ENCODE measurements at places on chromosomes 5 and 9.
A peak's percentile ranks its signal among the peaks of the same experiment; 100 is the strongest.

DNA sequence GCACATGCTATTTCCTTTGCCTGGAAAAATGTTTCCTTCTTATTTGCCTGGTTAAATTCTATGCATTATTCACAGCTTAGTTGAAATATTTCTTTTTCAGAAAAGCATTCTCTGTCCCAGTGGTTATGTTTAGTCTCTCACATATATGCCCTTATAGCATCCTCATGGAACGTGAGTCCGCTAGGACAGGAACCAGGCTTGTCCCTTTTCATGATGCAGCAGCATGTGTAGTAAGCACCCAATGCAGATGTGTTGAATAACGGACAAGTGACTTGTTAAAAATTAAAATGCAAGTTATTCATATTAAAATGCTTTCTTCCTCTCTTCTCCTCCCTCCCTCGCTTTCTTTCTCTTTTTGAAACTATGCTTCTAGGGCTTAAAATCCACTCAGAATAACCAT, 349.3 kb downstream of the GLIS3 start:
- DNase-seq = no peak

DNA sequence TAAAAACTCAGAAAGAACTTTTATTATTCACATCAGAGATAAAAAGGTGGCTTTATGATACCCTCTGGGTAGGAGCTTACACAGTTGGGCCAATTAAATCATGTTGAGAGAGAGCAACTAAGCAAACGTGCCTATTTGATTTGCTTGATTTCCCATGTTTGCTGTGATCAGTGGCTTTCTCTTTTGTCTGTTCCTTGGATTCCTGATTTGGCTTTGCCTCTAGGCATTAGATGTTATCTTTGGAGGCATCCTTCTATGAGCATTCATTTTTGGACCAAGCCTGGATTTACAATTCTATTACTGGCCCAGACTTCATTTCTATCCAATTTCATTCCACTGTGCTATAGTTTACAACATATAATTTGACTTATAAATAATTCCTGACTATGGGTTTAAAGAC, 35.9 kb downstream of the VCAN start:
- DNase-seq = no peak

DNA sequence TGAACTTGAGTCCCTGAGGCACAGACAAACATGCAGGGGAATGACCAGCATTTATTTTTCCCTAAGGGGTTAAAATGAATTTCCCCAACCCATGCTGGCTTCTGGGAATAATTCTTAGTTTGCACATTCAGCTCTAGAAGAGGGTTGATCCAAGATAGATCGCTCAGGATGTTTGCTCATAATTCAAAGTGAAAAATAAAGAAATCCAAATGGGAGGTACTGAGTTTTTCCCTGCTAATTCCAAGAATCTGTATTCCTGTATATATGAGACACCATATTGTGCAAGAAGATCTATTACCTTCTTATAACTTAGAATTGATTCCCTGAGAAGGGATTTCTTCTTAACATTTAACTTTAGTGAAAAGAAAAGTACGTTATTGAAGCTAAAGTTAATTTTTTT, 96.2 kb downstream of the VCAN start:
- no peak for DNase-seq

GRCh38 chr9:113221800-113222481, 597 bp downstream of the SLC31A1 start:
- DNase-seq = peak; percentile 21

Measured in activated naive CD4-positive, alpha-beta T cell treated with anti-CD3 and anti-CD28 coated beads, Interleukin-2, amount 10 ng/mL, durations not matched to agents 7 days and 5 days (primary cell).